Ureter (tissue), 1 donor: ENCODE measurements at places on chromosomes 5 and 9. TPM values are rescaled to one million over a fixed set of nuclear protein-coding genes. Genes with fewer than 3 reads are reported as not detected.

GRCh38 chr9:107337676-107338590 is 54.9 kb downstream of the RAD23B start:
- no peak for DNase-seq

DNA sequence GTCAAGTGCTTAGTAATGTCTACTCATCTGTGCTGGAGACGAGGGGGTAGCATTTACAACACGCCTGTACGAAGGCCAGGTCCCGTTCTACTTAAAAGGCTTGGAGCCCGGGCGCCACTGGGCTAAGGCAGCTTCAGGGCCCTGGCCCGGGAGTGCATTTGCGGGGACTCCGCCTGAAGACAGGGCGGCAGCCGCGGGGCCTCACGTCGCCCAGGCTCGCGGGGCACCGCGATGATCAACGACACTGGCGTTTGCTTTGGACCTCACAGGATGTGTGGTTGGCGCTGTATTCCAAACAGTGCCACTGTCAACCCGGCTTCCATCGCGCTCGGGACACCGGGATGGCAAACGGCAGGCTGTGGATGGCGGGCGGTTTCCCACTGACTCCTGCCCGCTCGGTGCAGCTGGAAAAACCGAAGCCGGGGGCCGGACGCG is 1.1 kb upstream of the TENT4A start:
- DNase-seq, result peak; percentile 59

DNA sequence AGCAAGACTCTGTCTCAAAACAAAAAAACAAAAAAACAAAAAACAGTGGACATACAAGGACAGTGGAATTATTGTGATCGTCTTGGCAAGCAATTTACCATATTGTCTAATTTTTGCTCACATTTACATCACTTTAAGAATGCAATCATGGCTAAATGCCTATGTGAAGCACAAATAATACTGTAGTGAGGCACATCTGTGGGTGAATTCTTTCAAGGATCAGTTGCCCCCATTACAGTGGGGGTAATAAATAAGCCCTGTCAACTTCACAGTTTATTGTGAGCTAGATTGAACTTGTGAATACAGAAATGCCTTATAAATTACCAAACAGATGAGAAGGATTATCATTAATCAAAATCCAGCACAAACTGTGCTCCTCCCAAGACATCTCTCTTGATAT is 150.2 kb upstream of the PAPPA start:
- no peak for DNase-seq

DNA sequence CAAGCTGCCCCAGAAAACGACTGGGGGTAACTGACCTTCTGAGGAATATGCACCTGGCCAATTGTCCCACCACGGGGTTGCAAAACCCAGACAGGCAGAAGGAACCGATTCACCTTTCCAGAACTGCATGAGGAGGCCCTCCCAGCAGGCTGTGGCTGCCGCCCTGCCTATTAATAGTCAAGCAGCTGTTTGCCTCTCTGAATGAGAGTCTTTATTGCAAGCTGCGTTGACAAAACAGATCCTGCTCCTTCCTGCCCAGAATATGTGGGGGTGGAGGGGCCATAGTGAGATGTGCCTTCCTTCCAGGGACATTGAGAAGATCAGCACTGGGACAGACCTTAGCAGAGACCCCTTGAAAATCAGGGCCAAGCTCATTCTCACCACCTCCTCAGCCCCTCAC is 18.3 kb upstream of the TCOF1 start:
- no peak for DNase-seq

DNA sequence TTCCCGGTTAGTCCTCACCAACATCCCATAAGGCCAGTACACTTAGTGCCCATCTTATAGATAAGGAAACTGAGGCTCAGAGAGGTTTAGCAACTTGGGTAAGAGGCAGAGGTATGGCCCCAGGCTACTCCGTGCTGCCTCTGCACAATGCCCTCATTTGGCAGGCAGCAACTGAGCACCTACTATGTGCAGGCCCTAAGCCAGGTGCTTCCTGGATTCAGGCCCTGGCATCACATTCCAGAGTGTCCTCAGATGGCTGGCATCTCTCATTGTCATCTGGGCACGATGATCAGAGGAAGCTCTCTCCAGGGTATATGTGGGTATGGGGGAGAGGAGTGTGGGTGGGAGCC is 53.8 kb upstream of the PSD2 start:
- DNase-seq, result no peak

DNA sequence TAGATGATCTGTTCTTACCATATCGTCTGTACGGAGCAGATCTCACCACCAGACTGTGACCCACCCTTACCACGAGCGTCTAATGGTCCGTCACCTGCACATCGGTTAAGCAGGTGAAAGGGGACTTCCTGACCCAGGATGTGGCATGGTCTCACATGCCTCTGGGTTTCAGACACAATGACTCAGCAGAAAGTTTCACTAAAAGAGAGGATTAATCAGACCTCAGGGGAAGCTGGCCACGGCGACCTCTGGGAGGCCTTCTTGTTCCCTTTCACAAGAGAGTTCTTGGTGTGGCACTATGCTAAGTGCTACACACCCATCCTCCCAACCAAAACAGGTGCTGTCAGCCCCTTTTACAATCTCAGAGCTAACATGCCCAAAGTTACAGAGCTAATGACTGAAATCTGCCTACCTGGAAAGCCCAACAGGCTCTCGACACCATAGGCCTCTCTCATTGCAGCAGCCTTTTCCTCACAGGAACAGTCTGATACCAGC is 41.6 kb downstream of the ADAMTS12 start:
- DNase-seq, result no peak

DNA sequence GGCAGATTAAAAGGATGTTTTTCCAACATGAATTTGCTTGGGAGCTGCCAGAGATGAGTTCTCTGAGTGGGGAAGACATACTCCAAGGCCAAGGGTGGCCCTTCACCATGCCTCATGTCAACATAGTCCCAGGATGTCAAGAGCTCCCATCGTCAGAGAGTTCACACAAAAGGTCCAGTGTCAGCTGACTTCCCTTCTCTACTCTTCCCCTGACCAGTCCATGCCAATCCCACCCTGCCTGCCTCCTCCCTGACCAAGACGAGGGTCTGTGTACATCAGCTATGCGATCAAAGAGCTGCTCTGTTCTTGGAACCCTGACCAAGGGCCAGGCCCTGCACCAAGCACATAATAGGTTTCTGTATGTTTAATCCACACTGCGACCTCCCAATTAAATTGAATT is 71.2 kb upstream of the ZNF622 start:
- no peak for DNase-seq

GRCh38 chr5:176379881-176380280 is 8.5 kb downstream of the NOP16 start:
- DNase-seq, result no peak

DNA sequence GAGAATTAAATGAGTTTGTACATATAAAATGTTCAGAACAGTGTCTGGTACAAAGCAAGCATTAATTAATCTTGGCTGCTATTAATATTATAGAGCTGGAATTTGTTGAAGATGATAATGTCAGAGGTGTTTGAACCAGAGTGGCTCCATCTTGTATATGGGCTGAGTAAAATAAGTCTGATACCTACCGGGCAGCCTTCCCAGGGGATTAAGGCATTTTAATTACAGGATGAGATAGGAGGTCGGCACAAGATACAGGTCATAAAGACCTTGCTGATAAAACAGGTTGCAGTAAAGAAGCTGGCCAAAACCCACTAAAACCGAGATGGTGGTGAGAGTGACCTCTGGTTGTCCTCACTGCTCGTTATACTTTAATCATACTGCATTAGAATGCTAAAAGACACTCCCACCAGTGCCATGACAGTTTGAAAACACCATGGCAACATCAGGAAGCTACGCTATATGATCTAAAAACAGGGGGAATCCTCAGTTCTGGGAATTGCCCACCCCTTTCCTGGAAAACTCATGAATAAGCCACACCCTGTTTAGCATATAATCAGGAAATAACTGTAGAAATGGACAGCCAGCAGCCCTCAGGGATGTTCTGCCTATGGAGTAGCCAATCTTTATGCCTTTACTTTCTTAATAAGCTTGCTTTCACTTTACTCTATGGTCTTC is 90.2 kb downstream of the PLK2 start:
- DNase-seq, result no peak

DNA sequence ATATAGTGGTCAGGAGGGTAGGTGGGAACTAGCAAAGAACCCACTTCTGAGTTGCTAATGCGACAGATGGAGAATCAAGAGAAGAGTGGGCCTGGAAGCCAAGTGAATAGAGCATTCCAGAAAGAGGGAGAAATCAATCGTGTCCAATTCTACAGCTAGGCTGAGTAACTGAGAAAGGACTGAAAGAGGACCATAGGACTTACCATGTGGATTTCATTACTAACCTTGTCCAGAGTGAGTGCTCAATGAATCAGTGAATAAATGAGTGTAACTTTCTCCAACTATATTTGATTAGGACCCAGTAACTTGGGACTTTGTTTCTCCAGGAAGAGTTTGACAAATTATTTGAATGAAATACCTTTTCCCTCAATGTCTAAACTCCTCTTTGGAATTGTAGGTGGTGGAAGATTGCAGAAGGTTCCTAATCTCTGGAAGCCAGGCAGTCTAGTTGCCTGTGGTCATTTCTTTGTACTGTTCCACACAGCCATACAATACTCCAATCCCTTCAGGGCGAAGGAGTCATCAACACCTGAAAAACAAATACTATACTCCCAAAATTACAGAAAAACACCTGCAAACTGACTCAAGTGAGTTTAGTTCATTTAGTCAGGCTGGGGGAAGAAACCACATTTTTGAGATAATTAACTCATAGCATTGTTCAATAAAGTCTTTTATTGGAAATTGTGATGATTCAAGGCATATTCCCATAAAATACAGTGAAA is 2.6 kb upstream of the F2RL1 start:
- DNase-seq, result no peak

DNA sequence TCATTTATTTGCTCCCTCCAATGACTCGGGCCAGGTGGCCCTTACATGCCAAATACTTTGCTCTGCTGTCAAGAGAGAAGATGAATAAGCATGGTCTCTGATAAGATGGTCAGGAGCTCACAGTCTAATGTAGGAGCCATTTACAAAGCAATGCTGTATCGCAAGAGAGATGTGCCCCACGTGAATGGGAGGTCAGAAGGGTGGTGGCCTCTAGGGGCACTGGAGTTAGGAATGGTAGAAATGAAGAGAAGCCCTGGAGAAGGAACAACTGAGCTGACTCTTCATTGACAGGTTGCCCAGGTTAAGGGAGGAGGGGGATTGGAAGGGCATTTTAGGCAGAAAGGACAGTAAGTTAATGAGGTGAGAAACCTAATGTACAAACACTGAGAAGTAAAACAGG is 286.5 kb downstream of the KCTD16 start:
- no peak for DNase-seq

- DNase-seq, result no peak
These were observed 182.4 kb downstream of the ACTL7B start for GRCh38 chr9:108673386-108673785.

- peak; percentile 88 for DNase-seq
These were observed 54.1 kb downstream of the DUSP1 start for GRCh38 chr5:172716796-172717313.

DNA sequence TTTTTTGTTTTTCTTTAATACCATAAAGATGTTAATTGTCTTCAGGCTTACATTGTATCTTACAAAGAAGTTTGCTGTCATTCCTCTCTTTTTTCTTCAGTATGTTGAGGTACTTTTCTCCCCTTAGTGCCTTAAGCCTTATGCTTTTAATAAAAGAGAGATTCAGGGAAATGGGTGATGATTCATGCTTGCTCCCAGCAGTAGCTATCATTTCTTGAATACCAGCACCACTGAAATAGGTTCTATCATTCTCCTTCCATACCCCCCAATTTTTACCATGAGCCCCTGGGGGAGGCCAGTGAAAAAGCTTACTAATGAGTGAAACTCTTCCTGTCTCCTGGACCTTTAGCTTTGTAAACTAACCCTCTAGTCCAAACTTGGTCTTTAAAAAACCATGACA is 165.0 kb downstream of the FBXL7 start:
- DNase-seq, result no peak

DNA sequence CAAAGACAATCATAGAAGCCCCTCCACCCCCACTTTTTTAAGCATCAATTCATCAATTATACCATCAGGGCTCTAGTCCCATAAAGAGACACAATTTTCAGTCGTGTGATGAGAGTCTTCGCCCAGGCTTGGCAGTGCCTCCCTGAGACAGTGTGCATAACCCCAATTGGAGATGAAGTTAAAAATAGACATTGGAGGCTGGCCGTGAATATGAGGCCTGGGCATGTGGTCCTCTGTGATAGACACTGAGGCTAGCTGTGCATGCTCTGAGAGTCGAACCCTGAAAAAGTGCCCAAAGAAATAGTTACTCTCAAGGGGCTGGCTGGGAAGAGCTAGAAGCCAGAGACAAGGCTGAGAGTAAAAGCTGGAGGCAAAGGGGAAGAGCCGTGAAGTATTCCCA is 248.6 kb upstream of the NR4A3 start:
- no peak for DNase-seq

- DNase-seq, result no peak
These were observed 118.7 kb upstream of the WWC1 start for GRCh38 chr5:168172760-168173223.

- no peak for DNase-seq
These were observed 101.3 kb downstream of the CAAP1 start for GRCh38 chr9:26791274-26791673.

- DNase-seq, result no peak
These were observed 47.6 kb upstream of the TRAF1 start for GRCh38 chr9:120974181-120974580.

DNA sequence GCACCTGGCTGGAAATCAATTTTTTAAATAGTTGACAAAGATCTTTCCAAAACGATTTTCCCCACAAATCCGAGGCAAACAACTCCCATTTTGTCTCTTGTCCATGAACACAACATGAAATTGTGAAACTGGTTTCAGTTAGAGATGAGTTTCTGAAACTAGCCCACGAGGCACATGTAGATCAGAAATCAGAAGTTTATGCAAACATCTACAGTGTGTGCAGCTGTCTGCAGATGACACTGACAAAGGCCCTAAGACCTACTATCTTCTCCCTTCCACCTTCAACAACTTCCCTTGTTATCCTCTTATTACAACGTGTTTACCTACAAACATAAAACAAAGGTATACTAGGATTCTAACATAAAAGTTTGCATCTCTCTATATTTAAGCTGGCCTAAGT is 183.3 kb downstream of the DIRAS2 start:
- DNase-seq, result no peak

- no peak for DNase-seq
These were observed 326.2 kb downstream of the PRR16 start for GRCh38 chr5:120790339-120790738.

DNA sequence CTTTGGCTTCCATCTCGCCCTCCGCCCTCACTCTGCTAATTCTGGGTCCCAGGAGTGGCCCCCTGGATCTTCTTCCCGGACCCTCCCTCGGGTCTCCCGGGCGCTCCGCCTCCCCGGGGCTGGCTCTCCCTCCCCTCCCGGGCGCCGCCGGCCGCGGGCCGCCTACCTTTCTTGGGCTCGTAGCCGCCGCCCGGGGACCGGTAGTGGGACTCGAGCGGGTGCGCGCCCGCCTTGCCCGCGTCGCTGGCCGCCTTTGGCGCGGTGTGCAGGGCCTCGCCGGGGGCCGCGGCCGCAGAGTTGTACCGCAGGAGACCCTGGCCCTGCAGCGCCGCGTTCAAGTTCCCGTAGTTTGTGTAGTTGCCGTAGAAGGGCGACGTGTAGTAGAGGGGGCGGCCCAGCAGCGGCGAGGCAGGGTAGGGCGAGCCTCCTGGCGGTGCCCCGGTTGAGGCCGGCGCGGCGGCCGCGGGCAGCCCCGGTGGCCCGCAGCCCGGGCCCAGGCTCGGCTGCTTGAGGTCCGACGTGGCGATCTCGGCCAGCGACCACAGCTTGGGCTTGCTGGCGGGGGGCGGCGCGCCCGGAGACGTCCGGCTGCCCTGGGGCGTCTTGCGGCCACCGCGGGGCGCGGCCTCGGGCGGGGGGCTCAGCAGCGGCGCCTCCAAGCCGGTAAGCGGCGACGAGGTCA is 3.2 kb downstream of the IRX2 start:
- no peak for DNase-seq

Gene FOXD4L3
- total RNA-seq, result not detected

Gene MYORG
- 8.1 TPM for total RNA-seq

Gene SLC4A9
- total RNA-seq, result 0.13 TPM

Gene ANGPTL2
- 22.2 TPM for total RNA-seq

Gene PCDHGA6
- total RNA-seq, result 6.1 TPM
